ENCODE measurements at places on chromosomes 4 and X.
A peak's percentile ranks its signal among the peaks of the same experiment; 100 is the strongest.

- no peak for DNase-seq
Measured at GRCh38 chr4:98470366-98470765, 188.0 kb downstream of the TSPAN5 start.

GRCh38 chrX:130933358-130933757 lies 30.3 kb upstream of the ENOX2 start:
- DNase-seq, result no peak

- DNase-seq, result no peak
Measured at GRCh38 chrX:38048886-38049285, 42.5 kb downstream of the SYTL5 start.

DNA sequence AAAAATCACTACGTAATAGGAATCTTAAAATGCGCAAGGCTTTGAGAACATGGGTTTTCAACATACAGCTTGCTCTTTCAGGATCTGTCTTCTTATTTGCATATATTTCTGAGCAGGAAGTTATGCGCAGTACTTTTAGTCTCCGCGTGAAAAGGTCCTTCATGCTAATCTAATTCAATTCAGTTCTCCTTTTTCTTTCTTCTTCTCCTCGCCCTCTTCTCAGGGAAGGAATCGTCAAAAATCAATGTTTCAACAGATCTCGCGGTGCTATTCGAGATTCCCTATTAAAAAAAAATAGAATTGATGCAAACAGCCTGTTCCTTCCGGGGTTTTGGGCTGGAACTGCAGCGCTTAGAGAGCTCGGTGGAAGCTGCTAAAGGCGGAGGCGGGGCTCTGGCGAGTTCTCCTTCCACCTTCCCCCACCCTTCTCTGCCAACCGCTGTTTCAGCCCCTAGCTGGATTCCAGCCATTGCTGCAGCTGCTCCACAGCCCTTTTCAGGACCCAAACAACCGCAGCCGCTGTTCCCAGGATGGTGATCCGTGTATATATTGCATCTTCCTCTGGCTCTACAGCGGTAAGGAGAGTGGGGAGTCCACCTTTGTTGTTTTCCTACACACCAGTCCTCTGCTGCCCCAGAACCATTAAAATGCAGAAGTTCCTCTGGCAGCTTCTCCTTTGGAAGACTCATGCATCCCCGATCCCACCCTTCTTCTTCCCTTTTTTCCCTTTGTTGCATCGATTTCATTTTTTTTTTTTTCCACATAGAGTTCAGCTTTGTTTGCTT lies at the start of the genes HMGN5 and SH3BGRL:
HMGN5 (minus strand) TSS at position 243 of the 785 bp plus-strand sequence. CDS start 80,364 bp downstream, outside the sequence.
SH3BGRL (plus strand) TSS at position 432 of the 785 bp plus-strand sequence; CDS start at position 531, 99 bp downstream.
- peak; percentile 77 for DNase-seq

DNA sequence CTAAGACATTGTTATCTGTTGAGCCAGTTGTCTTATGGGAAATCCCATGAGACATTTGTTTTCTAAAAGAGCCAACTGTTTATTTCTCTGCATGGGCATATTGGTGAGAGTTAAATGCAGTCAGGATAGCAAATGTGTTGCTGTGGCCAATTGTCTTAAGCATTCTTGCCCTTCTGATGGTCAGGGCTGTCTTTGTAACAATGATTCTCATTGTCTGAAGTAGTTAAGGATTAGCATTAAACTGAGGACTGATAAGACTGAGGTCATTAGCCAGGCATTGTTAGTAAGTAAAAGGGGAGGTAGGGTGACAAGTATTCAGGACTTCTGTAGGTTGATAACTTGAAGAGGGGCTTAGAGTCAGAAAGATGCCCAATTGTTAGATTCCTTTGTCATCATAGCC lies 11.2 kb upstream of the MORF4L2 start:
- DNase-seq, result no peak

GRCh38 chr4:138727731-138728130 lies 287.9 kb upstream of the NOCT start:
- DNase-seq, result no peak

GRCh38 chrX:30735839-30736238 lies 82.6 kb downstream of the GK start:
- DNase-seq, result peak; percentile 85

- no peak for DNase-seq
Measured at GRCh38 chrX:29299684-29300083, 712.4 kb downstream of the IL1RAPL1 start.

- DNase-seq, result no peak
Measured at GRCh38 chr4:158155656-158156356, 17.0 kb downstream of the GASK1B start.

DNA sequence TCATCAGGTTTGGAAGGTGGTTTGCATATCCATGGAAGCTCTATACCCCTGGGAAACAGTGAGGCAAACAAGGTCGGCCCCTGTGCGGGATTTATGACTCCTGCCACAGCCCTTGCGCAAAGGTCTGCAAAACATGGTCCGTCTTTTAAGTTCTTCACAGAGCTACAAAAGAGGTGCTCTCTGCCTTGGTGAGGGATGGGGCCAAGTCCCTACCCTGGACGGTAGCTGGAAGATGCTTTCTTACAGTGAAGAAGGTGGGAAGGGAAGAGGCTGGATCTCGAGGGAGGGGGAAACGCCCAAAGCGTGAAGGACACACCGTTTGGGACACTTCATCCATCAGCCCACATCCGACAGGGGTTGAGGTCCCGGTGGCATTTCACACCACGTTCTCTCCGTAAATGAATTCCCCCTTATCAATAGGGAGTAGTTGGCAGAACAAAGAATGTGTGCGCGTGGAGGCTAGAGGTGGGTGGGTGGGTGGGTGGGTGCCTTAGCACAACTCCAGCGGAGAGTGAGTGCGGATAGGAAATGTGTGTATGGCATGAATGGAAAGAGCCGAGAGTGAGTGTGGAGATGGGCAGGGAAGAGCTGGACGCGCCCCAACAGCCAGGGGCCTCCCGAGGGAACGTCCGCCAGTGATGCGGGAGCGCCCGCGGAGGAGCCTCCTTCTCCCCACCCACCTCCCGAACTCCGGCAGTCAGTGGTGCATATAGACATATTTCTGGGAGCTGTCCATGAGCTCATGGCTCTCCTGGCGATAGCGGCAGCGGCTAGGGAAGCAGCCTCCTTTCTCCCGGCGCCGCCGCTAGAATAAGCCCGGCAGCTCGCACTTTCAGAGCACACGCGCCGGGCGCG lies 68.3 kb downstream of the LARP7 start:
- peak; percentile 7 for DNase-seq

- peak; percentile 11 for DNase-seq
Measured at GRCh38 chr4:152485726-152486276, 50.1 kb downstream of the FBXW7 start.

GRCh38 chrX:134236626-134237614 lies at the start of gene CCDC160:
TSS of gene CCDC160 (plus strand) at chrX:134237182. CDS start at chrX:134244801, 7,619 bp downstream.
- peak; percentile 18 for DNase-seq

DNA sequence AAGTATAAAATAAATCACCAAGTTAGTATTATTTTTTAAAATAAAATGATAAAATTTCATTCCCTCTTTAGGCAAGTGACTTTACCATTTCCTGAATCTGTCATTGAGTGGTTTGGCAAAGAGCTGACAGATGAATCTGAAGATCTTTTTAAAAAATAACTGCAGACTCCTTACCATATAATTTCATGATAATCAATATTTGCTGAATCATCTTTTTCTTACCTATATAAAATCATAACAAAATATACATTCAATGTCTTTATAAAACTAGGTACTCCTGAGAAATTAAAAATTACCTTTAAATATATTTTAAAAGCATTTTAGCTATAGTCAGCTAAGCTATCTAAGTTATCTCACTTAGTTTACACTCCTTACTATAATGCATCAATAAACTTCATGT lies 17.2 kb downstream of the ANXA10 start:
- no peak for DNase-seq

DNA sequence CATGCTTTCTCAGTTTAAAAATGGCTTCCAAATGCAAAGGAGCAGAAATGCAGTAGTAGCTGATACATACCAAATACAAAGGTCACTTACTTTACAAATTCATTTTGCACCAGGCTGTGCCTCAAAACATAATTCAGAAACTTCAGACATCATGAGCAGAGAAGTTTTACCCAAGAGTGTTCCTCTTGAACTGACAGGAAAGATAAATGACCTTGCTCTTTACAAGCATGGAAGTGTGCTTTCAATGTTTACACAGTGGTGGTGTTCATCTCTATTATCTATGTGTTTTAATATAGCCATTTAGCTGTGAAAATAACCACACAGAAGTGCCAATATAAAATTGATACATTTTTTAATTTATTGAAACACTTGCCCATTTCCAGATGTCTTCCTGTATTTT lies 383.4 kb downstream of the ANKRD50 start:
- DNase-seq, result no peak

GRCh38 chr4:37758226-37758625 lies 68.3 kb upstream of the PGM2 start:
- no peak for DNase-seq

GRCh38 chr4:62482355-62482754 lies 1282.2 kb downstream of the ADGRL3 start:
- DNase-seq, result no peak

Measured in activated CD4-positive, alpha-beta T cell treated with anti-CD3 and anti-CD28 coated beads for 48 hours (primary cell).